ENCODE measurements at places on chromosomes 6 and 20.

- DNase-seq = no peak
Measured at GRCh38 chr6:149867876-149868640, 3.9 kb upstream of the LRP11 start.

- no peak for DNase-seq
Measured at GRCh38 chr20:17947474-17947815, 21.1 kb downstream of the SNX5 start.

DNA sequence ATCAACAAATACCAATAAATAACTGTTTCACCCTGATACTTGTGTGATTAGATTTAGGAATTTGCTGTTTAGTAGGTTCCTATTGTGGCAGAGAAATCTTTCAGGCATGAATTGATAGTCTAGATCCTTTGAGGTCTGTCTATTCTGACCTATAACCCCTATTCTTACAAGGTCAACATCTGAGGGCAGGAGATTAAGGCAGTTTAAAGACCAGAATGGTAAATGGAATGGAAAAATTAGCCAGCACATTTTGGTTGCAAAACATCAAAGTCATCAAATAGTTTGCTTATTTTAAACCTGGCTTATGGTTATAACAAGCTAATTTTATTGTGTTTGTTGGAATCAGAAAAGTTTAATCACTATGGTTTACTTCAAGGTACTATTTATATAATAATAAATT, 78.4 kb downstream of the LIN28B start:
- DNase-seq = no peak

- no peak for DNase-seq
Measured at GRCh38 chr6:140062043-140063020, 687.9 kb upstream of the CITED2 start.

DNA sequence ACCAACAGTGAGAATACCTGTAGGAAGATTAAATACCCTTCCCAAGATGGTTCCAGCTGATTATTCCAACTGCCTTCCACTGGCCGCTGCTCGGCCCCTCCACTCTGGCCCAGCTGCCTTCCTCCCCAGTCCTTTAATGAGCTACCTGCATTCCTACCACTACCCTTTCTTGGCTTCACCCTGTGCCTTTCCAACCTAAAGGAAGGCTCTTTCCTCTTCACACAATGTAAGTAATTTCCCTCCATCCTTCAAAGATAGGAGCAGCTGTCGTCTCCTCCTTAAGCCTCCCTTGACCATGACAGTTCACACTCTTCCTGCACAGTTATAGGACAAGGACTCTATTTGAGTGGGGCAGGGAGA, 16.2 kb upstream of the SNX9 start:
- DNase-seq = no peak

DNA sequence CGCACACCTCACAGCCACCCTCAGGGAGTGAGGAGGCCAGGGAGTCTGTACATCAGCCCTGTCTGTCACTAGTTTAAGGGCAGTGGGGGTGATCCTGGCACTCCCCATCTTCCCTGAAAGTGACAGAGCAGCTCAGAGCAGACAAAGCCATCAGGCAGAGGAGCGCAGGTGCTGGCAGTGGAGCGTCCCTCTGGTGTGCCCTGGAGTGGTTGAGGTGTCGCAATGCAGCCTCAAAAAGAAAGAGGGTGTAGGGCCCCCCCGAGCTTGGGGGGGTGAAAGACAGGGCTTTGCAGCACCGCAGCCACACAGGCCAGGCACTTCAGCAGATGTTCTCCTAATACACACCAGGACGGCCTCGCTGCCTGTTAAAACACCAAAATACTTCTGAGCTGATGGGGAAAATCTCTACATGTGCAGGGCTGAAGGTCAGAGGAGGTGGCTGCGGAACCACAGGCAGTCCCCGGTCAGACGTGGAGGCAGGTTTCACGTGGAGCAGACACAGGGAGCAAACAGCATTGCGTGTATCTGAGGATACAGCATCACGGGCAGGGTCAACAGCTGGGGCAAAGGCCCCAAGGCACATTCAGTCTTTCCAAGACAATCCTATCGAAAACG, 69.5 kb downstream of the PREX1 start:
- DNase-seq = no peak

DNA sequence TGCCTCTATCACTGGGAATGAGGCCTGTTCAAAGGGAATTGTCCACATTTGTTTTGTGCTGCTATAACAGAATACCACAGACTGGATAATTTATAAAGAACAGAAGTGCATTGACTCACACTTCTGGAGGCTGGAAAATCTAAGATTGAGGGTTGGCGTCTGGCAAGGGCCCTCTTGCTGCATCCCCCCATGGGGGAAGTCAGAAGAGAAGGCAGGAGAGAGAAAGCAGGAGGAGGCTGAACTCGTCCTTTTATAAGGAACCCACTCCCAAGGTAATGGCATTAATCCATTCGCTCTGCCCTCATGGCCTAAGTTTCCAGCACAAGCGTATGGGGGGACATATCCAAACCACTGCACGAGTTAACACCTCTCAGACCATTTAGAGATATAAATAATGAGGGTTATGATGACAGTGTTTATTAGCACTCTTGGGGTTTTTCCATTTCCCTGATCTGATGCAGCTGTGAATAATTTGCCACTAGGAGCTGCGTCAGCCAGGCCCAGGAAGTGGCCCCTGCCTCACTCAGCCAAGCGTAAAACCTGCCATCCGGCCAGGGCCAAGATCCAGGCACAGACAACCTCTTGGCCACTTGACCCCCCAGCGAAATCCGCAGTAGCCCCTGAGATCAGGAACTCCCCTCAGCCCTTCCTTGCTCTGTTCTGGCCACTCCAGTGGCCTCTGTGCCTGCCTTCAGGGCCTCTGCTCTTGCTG, 14.2 kb upstream of the SLCO4A1 start:
- no peak for DNase-seq

DNA sequence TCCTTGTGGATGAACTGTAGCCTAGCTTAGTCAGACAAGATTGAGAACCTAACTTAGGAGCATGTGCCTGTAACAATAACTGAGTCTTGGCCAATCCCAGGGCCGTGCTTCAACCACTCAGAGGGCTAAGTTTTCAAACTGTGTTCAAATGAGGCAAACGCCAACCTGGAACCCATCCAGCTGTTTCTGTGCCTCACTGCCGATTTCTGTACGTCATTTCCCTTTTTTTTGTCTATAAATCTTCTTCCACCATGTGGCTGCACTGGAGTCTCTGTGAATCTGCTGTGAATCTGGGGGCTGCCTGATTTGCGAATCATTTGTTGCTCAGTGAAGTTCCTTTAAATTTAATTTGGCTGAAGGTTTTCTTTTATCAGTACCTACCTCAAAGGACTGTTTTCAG, 115.0 kb upstream of the CHD6 start:
- no peak for DNase-seq

GRCh38 chr20:63377951-63378381, 16.8 kb upstream of the CHRNA4 start:
- DNase-seq = no peak

- no peak for DNase-seq
Measured at GRCh38 chr6:140576004-140576555, 1201.6 kb upstream of the CITED2 start.

DNA sequence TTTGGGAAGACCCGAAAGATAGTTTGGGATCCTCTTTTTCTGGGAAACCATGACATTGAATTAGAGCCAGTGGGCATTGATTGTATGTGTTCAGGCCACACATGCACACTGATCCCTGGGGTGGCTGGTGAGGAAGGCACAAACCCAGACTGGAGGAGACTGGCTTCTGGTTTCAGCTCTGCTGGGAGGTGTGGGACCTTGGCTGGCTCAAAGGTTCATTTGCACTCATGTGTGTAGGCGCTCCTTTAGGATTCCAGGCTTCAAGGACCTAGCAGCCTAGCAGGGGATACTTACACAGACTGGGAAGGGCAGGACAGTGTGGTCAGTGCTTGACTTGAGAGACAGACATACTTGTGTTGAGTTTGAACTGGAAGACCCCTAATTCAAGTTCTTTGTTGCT, 7.2 kb downstream of the RIN2 start:
- DNase-seq = no peak

- DNase-seq = no peak
Measured at GRCh38 chr6:3592371-3592941, 135.6 kb upstream of the SLC22A23 start.

DNA sequence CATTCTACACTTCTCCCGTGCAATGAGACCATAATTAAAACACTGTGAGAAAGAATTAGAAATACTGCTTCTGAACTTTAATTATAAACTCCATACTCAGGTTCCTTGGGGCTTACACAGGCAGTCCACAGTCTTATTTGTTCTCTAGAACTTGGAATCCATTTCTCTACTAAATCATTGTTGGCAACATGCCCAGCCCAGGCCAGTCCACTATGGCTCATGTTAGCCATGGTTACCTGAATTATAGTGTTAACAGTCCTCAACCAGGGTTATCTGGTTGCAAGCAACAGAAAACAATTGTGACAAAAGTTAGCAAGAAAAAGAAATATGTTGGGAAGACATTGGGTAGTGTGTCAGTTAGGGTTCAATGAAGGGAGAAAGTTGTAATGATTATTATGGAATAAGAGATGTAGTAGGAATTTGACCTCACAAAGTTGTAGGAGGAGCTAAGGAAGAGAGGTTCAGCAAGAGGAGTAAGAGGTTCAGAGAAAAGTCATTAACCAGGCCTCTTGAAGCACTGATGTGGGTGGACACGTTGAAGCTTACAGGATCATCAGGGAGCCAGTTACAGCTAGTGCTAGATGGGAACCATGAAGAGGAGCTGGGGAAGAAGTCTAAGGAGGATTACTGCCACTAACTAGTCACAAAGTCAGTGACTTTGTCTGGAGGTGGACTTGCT, 352.5 kb upstream of the PRND start:
- no peak for DNase-seq

- DNase-seq = no peak
Measured at GRCh38 chr6:113411011-113411410, 446.1 kb upstream of the MARCKS start.

GRCh38 chr6:17167327-17167979, 65.6 kb downstream of the STMND1 start:
- no peak for DNase-seq

GRCh38 chr6:26223228-26223627, 136.0 kb downstream of the HFE start:
- DNase-seq = no peak

DNA sequence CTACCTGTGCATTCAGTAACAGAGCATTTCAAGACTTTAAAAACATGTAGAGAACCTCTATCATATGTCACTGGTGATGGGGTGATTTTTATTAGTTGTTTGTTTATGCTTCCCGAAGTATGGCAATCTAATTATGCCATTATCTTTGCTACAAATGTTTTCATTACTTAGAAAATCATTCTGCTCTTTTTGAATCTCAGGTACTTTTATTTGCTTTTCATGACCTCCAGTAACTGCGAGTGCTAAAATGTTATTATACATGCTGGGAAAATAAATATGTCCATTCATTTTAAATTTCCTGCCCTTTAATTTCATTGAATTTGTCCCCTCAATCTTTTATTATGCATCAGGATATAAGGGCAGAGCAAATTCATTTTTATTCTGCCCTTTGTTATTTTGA, 515.7 kb downstream of the NKAIN2 start:
- no peak for DNase-seq

DNA sequence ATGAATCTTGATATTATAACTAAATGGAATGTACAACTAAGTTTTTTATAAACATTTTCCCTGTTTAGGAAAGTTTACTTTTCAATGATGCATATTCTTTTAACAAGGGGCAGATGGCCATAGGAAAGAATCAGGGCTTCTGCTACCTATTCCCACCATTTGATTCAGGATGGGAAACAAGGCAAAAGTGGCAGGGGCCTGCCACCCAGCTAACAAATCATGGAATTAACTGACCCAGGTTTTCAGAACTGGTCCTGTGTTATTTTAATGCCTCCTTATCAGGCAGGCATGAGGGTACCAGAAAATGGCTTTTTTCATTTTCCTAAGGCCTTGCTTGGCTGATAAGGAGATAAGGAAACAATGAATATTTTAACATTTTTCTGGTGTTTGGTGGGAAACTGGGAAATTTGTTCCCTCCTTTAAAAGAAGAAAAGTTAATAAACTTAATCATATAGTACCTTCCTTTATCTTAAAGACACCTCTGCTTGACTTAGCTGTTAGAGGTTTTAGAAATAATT, 6.7 kb downstream of the POU3F2 start:
- no peak for DNase-seq

DNA sequence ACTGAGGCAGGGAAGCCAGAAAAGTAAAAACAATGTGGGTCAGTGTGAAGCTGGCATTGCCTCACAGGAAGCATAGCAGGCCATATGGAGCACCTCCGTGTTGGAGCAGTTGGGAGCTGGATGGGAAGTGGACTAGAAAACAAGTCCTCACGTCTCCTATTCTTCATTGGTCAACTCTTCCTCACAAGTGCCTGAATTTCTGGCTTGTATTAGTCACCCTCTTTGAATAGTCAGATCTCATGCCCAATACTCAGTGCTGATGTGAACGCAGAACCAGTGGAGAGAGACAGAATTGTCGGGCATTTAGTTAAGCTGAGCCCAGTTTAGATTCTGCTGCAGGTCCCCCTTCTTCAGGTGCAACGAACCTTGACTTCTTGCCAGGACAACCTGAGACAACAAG, 22.3 kb upstream of the RSPO3 start:
- no peak for DNase-seq

DNA sequence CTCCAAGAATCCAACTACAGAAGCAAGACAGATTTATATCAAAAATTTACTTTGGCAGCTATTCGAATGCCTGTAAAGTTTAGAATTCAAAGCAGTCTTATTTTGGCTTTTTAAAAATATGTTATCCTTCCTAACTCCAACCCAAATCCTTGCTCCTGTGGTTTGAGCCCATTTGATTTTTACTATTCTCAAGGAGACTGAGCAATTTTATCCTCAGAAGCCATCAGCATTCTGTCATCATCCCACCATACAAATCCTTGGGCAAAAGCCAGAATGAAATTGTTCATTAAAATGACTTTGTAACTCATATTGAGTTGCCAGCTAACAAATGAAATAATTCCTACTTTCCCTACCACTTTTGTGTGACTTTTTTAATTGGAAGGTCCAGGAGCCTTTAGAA, 392.8 kb downstream of the ADGRB3 start:
- no peak for DNase-seq

- no peak for DNase-seq
Measured at GRCh38 chr6:16095180-16095579, 33.7 kb upstream of the MYLIP start.

DNA sequence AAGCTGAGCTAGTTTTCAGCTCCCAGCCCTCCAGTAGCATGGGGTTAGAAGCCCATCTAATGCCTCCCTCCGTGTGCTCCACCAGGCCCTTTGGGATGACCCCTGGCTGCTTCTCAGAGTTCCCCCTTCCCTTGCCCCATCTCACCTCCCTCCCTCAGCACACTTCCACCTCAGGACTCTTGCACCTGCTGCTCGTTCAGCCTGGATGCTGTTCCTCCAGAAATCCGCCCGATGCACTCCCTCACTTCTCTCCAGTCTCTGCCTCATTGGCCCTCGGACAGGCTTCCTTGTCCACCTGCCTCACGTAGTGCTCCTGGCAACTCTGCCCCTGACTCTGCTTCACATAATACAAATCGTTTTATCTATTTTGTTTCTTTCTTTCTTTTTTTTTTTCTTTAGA, 26.8 kb downstream of the FGD2 start:
- DNase-seq = no peak

All from T-helper 2 cell treated with Interferon-gamma antibody and Interleukin-4, amounts not matched to agents 5 μg/mL and 100 μg/mL, for 36 hours (primary cell).